Activated CD4-positive, alpha-beta T cell treated with anti-CD3 and anti-CD28 coated beads for 36 hours (primary cell): ENCODE measurements at places on chromosomes 13 and 19. TPM values are rescaled to one million over a fixed set of nuclear protein-coding genes. Genes with fewer than 3 reads are reported as not detected.

DNA sequence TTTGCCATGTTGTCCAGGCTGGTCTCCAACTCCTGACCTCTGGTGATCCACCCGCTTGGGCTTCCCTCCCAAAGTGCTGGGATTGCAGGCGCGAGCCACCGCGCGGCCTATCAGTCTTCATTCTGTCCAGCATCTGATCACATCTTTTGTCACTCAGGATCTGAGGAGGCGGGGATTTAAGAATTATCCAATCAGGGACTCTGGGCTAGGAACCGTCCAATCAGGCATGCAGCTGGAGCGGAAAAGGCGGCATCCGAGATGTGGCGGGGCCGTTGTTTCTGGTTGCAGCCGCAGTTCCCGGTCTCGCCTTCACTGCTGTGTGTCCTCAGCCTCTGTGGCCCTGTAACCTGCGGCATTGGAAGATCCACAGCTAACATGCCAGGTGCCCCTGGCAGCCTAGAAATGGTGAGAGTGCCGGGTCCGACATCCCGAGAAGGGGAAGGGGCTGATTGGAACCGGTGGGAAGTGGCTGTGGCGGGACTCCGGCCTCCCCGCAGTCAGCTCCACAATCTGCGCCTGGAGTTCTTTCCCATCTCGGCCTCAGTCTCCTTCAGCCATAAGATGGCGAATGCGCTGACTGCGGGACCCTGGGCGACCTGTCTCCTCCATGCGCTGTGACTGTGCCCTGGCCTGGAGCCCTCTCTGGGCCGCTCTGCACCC, at the start of gene ZNF729:
ZNF729 (plus strand) TSS at position 291 of the 660 bp plus-strand sequence; CDS start at position 376, 85 bp downstream.
- no peaks in the 10 kb centered on the region for H3K4me1 ChIP-seq
- H3K27ac ChIP-seq, result no peak within 1 kb of the TSS
- H3K36me3 ChIP-seq, result peaks cover 3% of the 10 kb centered on the region
- peak; percentile 5 for DNase-seq
- H3K4me3 ChIP-seq, result no peak within 1 kb of the TSS

NTF4 gene
- not detected for total RNA-seq

SCN1B gene
- total RNA-seq, result 1.3 TPM

FFAR2 gene
- total RNA-seq, result not detected

OR7G2 gene
- not detected for total RNA-seq
